Hepatocyte (in vitro differentiated cells): ENCODE measurements at places on chromosomes 1 and 21. TPM values are rescaled to one million over a fixed set of nuclear protein-coding genes. Genes with fewer than 3 reads are reported as not detected.

Gene C1QC
- total RNA-seq, result 4.1 and 6.6 TPM in 2 replicates

Gene MYOG
- not detected in 2 replicates for total RNA-seq

Gene CFHR4
- total RNA-seq, result 2.1 and 3.4 TPM in 2 replicates

Gene EMC1
- 33.0 and 35.8 TPM in 2 replicates for total RNA-seq

Gene ZNF695
- 1.5 TPM in 2 replicates for total RNA-seq

Gene IL23R
- 0.20 and 0.96 TPM in 2 replicates for total RNA-seq

DNA sequence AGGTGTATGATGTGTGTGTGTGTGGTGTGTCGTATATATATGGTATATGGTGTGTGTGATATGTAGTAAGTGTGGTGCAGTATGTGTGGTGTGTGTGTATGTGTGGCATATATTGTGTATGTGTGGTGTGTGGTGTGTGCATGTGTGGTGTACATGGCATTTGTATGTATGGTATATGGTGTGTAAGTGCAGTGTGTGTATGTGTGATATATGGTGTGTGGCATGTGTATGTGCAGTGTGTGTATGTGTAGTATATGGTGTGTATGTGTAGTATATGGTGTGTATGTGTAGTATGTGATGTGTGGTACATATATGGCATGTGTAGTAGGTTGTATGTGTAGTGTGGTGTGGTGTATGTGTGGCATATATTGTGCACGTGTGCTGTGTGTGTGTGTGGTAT, 74.9 kb downstream of the OLFML3 start:
- no peaks in the 10 kb centered on the region for H3K36me3 ChIP-seq
- H3K4me1 ChIP-seq, result peaks cover 4% of the 10 kb centered on the region
- no peaks in the 10 kb centered on the region for H3K27me3 ChIP-seq
- no peak for DNase-seq

GRCh38 chr1:113615425-113615824, 143.9 kb downstream of the PHTF1 start:
- H3K4me3 ChIP-seq, result no peak overlapping the region
- H3K27me3 ChIP-seq, result no peaks in the 10 kb centered on the region

GRCh38 chr1:116496380-116496779, 74.4 kb downstream of the CD58 start:
- peak overlapping the region; percentile 83 for H3K27ac ChIP-seq
- H3K36me3 ChIP-seq, result no peaks in the 10 kb centered on the region
- H3K4me1 ChIP-seq, result peaks cover 39% of the 10 kb centered on the region
- no peaks in the 10 kb centered on the region for H3K27me3 ChIP-seq
- no peak overlapping the region for H3K4me3 ChIP-seq

- peak overlapping the region; percentile 92 for H3K27ac ChIP-seq
- H3K4me1 ChIP-seq, result peaks cover 86% of the 10 kb centered on the region
Observed at GRCh38 chr1:234619071-234619480, 9.1 kb upstream of the IRF2BP2 start.

GRCh38 chr1:65459397-65459768, 38.9 kb downstream of the LEPR start:
- H3K27ac ChIP-seq, result no peak overlapping the region
- no peaks in the 10 kb centered on the region for H3K27me3 ChIP-seq
- no peaks in the 10 kb centered on the region for H3K36me3 ChIP-seq
- DNase-seq, result peak; percentile 13
- no peaks in the 10 kb centered on the region for H3K4me1 ChIP-seq

DNA sequence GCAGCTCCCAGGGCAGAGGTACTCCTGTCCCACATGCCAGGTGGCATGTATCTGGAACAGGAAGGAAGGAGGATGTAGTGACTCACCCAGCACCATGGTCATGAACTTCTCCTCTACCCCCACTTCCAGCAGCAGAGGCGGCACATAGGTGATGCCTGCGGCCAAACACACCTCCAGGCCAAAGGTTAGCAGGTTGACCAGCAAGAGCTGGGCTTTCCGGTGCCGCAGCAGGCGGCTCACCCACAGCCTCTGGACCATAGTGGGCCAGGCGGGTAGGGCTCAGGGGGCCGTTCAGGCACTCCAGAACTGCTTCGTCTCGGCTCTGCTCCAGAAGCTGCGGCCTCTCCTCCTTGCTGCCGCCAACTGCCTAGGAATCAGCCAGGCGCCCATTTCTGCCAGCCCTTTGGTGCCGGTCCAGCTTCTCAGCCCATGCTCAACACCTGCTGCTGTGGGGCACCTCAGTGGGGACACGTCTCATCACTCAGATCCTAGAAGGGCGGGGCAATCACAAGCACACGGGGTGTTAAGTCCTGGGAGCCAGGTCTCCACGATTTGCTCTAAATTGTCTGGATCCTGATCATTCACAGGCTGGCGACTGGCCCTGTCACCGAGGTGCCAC, 15.8 kb downstream of the SLC45A3 start:
- H3K36me3 ChIP-seq, result no peaks in the 10 kb centered on the region
- no peak overlapping the region for H3K27ac ChIP-seq
- no peak for DNase-seq
- no peaks in the 10 kb centered on the region for H3K27me3 ChIP-seq
- peaks cover 18% of the 10 kb centered on the region for H3K4me1 ChIP-seq
- no peak overlapping the region for H3K4me3 ChIP-seq

GRCh38 chr1:246394121-246394520, 113.0 kb downstream of the SMYD3 start:
- peaks cover 8% of the 10 kb centered on the region for H3K4me1 ChIP-seq
- no peak for DNase-seq
- no peak overlapping the region for H3K27ac ChIP-seq
- H3K27me3 ChIP-seq, result no peaks in the 10 kb centered on the region
- no peaks in the 10 kb centered on the region for H3K36me3 ChIP-seq

DNA sequence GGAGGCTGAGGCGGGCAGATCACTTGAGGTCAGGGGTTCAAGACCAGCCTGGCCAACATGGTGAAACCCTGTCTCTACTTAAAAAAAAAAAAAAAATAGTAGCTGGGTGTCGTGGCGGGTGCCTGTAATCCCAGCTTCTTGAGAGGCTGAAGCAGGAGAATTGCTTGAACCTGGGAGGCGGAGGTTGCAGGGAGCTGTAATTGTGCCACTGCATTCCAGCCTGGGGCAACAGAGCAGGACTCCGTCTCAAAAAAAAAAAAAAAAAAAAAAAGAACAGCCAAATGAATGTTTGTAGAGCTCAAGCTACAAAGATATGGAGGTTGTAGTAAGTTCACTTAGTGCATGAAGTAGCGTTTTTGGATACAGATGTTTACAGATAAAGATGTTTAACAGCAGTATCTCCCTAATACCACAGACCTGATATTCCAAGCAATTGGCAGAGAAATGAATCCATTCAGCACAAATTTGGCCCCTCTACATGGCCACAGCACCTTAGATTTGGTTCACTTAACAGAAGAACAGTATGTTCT, 49.5 kb upstream of the IPO9 start:
- peaks cover 17% of the 10 kb centered on the region for H3K4me1 ChIP-seq
- H3K36me3 ChIP-seq, result no peaks in the 10 kb centered on the region
- peak overlapping the region; percentile 10 for H3K27ac ChIP-seq

GRCh38 chr1:61253059-61253735, 170.8 kb downstream of the NFIA start:
- no peaks in the 10 kb centered on the region for H3K36me3 ChIP-seq
- peak; percentile 51 for DNase-seq
- H3K27ac ChIP-seq, result no peak overlapping the region
- H3K27me3 ChIP-seq, result no peaks in the 10 kb centered on the region
- no peak overlapping the region for H3K4me3 ChIP-seq
- peaks cover 3% of the 10 kb centered on the region for H3K4me1 ChIP-seq
